Neural crest cell (in vitro differentiated cells): ENCODE measurements at places on chromosomes 7 and 10.

DNA sequence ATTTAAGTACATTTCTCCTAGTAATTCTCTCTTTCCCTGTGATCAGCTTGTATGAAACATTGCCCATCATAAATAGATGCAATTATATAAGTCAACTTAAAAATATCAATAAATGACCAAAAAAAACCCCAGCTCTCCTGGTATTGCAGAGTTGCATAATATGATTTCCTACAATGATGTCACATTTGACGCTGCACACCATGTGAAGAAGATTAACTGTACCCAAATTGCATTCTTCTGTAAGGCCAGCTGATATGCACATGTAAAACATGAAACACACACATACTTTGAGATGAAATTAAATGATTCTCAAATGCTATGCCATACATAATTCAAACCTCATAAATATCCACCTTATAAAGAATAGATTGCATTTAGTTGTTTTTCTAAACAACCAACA lies 115.5 kb downstream of the AGMO start:
- no peak for DNase-seq

GRCh38 chr10:53403688-53404087 lies 631.1 kb upstream of the MBL2 start:
- no peak for DNase-seq

GRCh38 chr7:57867884-57868701 lies 418.1 kb downstream of the ZNF716 start:
- no peak for DNase-seq

- DNase-seq, result no peak
Observed at GRCh38 chr7:184294-185264, 7.8 kb upstream of the FAM20C start.

- DNase-seq, result no peak
Observed at GRCh38 chr10:79401015-79401921, 44.2 kb downstream of the ZCCHC24 start.

- peak; percentile 51 for DNase-seq
Observed at GRCh38 chr10:102120991-102121738, 997 bp upstream of the LDB1 start.

GRCh38 chr7:159109653-159110035 lies 35.0 kb downstream of the VIPR2 start:
- DNase-seq, result no peak

DNA sequence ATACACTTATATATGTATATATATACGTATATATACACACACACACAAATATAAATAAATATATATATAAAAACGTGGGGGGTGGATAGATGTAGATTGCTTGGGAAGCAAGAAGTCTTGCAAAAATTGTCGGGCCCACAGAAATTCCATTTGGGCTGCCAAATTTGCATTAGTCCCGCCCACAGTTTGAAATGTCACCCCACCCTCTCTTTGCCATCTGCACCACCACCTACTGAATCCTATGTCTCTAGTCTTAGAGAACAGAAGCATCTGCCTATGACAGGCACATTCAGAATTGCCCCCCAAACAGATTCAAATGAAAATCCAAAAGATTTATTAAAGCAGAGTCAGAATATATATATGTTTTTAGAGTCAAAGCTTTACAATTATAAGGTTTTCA lies 25.6 kb upstream of the CACNA2D1 start:
- DNase-seq, result no peak

DNA sequence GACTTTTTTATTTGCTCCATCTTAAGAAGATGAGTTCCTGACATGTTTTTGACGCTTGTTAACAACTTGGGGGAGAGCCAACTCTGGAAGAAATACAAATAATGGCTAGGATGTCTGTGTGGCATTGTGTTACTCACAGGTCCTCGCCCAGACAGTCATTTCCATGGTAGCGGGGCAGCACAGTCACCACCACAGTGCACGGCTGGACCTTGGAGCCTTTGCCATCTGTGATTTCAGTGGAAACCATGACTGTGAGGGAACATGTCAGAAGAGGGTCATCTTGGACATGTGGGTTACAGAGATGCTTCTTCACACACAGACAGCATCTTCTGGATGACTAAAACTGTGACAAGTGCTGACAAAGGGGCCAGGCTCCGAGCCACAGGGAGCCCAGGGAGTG lies 74.5 kb downstream of the PKD1L1 start:
- DNase-seq, result no peak

DNA sequence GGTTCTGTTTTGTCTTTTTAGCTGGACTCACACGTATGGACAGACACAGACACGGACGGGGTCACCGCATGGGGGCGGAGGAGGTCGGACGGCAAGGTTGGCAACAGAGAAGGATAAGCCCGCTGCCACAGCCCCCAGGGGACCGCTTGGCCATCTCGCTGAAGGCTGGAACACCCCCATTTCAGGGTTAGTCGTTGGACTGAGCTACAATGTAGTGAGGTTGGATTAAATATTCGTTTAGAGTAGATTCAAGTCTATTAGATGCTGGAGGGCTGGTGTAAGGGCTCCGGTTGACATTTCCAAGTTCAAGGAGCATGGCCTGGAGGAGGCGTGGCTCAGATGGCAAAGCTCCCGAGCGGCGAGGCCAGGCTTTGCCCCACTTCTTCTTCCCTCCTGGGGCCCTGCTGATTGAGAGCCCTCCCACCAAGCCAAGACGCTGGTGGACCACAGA lies 35.2 kb downstream of the PPIF start:
- DNase-seq, result no peak

DNA sequence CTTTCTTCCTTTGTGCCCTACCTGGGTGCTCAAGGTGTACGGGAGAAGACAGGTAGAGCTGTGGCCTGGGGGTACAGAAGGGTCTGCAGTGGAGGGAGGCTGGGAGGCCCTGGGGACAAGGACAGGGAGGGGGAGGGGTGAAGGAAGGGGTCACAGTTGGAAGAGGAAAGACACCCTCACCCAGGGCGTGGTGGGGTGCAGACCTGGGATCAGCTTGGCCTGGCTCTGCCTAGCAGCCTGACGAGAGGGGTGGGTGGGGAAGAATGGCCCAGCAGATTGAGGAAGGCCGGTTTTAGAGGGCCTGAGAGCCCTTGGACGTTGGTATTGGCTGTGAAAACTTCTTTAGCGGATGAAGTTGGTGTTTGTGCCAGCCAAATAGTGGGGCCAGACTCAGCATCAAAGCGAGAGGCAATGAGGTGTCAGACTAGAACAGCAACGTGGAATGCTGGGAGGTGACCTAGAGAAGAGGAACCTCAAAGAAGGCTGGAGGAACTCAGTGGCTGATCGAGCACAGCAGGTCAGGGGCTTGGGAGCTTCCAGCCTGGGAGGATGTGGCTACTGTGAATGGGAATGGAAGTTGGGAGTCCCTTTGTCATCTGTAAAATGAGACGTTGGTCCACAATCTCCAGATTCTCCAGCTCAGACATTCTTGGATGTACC lies 18.1 kb upstream of the TRIM8 start:
- no peak for DNase-seq

GRCh38 chr10:1187855-1188557 lies 131.8 kb downstream of the WDR37 start:
- no peak for DNase-seq

DNA sequence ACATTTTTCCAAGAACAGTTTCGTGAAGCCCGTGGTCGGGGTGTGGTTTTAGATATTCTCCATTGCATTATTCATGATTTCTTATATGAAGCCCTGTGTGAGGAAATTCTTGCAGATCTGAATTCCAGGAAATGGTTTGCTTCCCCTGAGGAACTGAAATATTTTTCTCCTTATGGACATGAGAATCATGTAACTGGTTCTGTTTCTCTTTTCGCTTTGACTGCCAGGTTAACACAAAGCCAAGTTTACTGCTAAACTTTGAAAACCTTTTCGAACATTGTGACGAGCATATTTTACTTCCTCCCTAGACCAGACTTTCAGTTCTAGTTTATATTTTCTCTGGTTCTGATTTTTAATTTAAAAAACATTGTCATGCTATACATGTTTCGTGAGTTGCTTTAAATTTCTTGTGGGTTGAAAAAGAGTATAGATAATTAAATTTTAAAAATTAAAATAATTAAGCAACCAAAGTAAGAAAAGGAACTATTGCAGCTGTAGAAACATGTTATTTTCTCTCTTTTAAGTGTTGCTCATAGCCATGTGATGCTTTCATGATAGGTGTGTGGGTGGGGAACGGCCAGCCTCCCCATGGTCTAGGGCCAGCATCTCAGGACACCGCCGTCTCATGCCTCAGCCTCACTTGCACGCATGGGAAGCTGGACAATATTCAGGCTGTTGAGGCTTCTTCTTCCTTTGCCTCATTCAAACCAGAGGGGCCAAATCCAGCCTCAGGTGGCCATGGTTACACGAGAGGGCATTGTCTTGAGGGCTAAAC lies 97.1 kb downstream of the CREB5 start:
- no peak for DNase-seq

DNA sequence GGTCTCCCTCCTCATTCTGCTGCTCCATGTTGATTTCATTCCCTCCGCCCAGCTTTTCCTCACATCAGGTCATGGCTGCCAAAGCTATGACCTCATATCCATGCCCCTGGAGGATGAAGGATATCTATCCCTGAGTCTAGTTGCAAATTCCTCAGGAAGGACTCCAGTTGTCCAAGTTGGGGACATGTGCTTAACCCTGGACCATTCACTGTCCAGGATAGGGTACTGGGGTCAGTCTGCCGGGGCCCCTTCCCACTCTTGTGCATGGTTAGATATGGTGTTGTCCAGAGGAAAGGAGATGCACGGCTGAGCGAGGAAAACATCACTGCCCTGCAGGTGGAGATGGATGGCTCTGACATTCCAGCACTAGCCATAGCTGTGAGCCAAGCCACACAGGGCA lies 51.9 kb upstream of the COMTD1 start:
- DNase-seq, result no peak

- no peak for DNase-seq
Observed at GRCh38 chr10:55214608-55215007, 413.6 kb upstream of the PCDH15 start.

DNA sequence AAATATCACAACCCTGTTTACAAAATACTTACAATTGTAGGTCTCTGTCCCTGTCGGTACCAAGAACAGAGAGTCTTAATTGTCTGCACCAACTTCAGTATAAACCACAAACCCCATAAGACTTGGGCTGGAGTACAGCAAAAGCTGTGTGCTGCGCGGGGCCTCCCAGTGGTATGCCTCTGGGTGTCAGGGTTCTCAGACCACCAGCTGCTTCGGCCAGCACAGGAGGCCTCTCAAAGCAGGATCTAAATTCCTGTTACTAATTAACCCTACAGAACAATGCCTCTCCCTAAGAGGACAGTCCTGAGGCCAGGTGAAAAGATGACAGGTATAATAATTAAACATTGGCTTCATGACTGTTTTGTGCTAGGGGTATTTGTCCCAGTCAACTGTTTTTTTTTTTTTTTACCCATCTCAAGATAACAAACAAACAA lies 957 bp upstream of the SVIL start:
- no peak for DNase-seq

- DNase-seq, result no peak
Observed at GRCh38 chr7:36905841-36906240, 181.5 kb upstream of the AOAH start.

DNA sequence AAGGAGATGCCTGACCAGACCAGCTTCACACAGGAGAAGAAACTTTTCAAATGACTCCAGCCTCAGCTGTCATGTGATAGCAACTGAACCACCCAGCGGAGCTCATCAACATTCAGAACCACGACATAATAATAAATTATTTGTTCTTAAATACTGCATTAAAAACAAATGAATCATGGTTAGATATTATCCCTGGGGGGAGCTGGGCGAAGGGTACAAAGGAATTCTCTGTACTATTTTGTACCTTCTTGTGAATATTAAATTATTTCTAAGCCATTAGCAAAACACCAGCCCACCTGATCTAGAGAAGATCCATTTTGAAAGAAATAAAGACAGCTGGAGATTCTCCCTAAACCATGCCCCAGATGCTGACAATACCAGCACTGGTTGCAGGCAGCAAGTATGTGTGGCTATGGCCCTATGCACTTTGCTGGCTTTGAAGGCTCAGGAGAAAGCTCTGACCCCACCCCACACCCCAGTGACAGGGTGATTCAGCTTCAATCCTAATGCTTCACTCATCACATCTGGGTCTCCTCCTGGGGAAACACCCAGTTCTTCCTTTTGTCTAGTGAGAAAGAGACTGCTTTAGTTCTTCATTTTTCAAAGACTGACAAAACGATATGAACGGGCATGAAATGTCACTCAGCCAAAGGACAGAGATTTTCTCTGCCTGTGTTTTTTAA lies 45.5 kb upstream of the NKX2-3 start:
- DNase-seq, result no peak

- DNase-seq, result no peak
Observed at GRCh38 chr10:69837261-69837660, 35.6 kb downstream of the COL13A1 start.

- DNase-seq, result no peak
Observed at GRCh38 chr10:16681521-16681920, 135.7 kb downstream of the RSU1 start.

GRCh38 chr7:91915401-91916050 lies 25.1 kb upstream of the AKAP9 start:
- DNase-seq, result no peak

GRCh38 chr7:118836933-118837332 lies 612.4 kb downstream of the ANKRD7 start:
- no peak for DNase-seq

DNA sequence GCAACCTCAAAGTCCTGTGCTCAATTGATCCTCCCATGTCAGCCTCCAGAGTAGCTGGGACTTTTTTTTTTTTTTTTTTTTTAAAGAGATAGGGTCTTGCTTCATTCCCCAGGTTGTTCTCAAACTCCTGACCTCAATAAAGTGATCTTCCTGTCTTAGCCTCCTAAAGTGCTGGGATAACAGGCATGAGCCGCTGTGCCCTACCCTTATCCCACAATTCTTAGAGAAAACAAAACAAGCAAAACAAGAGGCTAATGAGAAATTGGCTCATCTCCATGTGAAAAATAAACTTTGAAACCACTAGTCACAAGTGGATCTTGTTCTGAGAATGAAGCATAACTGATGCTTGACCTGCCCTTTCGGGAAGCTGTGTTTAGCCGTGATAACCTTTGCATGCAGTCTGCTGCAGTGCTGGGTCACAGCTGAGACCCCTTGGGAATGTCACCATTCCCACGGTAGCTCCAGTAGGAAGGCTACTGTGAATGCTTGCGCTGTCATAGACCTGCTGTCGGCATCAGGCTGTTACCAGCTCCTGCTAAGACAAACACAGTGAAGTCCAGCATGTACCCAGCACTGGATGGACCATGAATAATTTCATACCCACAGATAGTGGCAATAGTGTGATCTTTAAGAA lies 290.7 kb upstream of the KIAA1217 start:
- no peak for DNase-seq

DNA sequence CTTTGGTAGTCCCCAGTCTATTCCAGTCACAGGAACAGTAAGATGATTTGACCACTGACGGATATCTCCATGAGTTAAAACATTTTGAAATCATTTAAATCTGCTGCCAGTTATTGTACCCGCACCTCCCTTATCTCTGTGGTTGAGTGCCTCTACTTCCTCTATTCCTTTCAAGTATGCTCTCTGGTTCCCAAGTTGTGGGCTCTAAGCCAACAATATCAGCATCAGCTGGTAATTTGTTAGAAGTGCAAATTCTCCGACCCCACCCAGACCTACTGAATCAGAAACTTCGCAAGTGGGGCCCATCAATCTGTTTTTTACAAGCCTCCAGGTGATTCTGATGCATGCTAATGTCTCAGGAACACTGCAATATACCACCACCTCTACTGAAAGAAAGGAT lies 235.5 kb downstream of the CCSER2 start:
- DNase-seq, result no peak

- DNase-seq, result no peak
Observed at GRCh38 chr7:139297795-139298194, 43.3 kb upstream of the FMC1 start.

GRCh38 chr7:105990141-105990540 lies 27.1 kb downstream of the CDHR3 start:
- DNase-seq, result no peak

GRCh38 chr7:117041007-117041406 lies 87.7 kb downstream of the ST7 start:
- DNase-seq, result no peak
